ENCODE measurements at places on chromosomes 12 and 14.

- no peak overlapping the region for H3K27ac ChIP-seq
- no peak for DNase-seq
- H3K4me3 ChIP-seq, result no peak overlapping the region
These were observed 457.6 kb downstream of the EGLN3 start for GRCh38 chr14:33493266-33493665.

DNA sequence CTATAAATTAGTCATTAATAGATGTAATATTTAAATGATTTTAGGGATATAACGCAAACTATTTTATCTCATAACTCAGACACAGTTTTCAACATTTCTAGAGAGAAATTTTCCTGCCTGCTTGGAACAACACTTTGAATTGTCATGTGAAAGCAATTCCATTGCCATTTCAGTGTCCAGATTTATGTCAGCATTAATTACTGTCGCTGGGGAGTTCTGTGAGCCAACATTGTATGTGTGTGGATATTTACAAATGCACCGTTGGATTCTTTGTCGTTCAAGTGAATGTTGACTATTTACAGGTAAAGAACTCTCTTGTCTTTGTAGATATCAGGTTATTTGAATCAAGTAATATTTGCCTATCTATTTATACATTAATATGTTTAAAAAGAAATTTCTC is 465.3 kb upstream of the RGS6 start:
- no peak overlapping the region for H3K4me3 ChIP-seq
- no peak overlapping the region for H3K27ac ChIP-seq
- H3K27me3 ChIP-seq, result no peaks in the 10 kb centered on the region
- H3K4me1 ChIP-seq, result no peaks in the 10 kb centered on the region

- no peak overlapping the region for H3K4me3 ChIP-seq
- H3K27me3 ChIP-seq, result no peaks in the 10 kb centered on the region
- no peaks in the 10 kb centered on the region for H3K36me3 ChIP-seq
These were observed 84.1 kb upstream of the PLEKHA5 start for GRCh38 chr12:19045426-19045825.

GRCh38 chr12:42469355-42470175 is 120.0 kb downstream of the PRICKLE1 start:
- no peaks in the 10 kb centered on the region for H3K27me3 ChIP-seq
- peaks cover 2% of the 10 kb centered on the region for H3K4me1 ChIP-seq
- H3K36me3 ChIP-seq, result peaks cover 28% of the 10 kb centered on the region
- no peak overlapping the region for H3K4me3 ChIP-seq

DNA sequence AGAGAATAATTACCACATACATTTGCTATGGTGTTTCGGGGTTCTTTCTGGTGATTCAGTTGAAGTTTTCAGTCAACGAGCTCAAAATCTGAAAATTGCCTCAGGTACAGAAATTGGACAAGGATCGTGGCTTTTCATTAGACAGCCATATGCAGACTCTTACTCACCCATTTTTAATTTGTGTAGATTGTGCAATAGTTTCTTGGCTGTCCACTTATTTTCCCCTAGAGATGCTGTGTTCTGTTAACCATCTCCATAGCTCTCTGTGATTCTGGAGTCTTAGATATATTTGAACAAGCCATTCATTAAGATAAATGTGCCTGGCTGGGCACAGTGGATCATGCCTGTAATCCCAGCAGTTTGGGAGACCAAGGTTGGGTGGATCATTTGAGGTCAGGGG is 497.1 kb upstream of the RPL10L start:
- H3K27ac ChIP-seq, result no peak overlapping the region
- no peak for DNase-seq
- H3K4me1 ChIP-seq, result no peaks in the 10 kb centered on the region
- no peaks in the 10 kb centered on the region for H3K36me3 ChIP-seq

DNA sequence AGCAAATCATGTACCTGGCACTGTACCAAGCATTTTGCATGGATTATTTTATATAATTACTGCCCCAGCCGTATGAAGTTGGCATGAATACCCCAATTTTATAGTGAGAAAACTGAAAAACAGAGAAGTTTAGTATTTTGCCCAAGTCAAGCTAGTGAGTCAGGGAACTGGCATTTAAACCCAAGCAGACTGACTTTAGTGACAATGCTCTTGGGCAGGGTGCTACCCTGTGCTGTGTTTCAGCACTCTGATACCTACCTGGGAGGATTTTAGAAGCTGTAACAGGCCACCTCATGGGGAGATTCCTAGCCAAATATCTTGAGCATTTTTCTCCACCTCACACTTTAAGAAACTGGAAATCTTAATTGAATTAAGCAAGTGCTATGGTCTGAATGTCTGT is 98.1 kb upstream of the MAX start:
- H3K36me3 ChIP-seq, result no peaks in the 10 kb centered on the region
- no peaks in the 10 kb centered on the region for H3K4me1 ChIP-seq
- H3K27ac ChIP-seq, result no peak overlapping the region
- H3K4me3 ChIP-seq, result no peak overlapping the region

DNA sequence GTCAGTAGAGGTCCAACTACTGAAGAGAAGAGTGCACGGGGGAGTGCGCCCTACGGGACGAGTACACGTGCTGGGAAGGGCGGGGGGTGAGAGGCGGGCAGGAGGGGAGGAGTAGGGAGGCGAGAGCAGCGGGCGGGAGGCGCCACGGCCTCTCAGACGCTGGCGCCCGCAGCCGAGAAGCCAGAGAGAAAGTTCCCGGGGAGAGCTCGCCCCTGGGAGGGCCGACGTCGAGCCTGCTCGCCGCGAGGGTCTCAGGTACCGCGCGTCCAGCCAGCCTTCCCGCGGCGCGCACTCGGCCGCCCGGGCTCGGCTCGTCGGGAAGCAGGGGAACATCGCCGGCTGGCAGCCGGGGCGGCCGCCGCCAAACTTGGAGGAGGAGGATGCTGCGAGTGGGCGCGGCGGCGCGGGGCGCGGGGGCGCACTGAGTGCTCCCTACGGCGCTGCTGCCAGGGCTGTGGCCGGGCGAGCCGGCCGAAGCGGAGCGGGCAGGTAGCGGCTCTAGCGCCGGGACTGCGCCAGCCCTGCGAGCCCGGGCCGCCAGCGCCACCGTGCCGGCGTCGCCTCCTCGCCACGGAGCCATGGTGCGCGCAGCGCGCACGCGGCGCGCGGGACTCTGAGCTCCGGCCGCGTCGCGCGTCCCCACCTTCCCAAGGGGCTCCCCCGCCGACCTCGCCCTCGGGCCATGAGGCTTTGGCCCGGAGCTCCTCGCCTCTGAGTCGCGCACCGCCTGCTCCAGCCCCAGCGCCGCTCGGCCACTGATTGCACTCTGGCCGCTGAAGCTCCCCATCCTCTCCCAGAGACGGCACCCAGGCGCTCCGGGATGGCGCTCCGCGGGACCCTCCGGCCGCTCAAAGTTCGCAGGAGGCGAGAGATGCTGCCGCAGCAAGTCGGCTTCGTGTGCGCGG is at the start of gene SLC24A4:
SLC24A4 (plus strand) TSS at position 155 of the 905 bp plus-strand sequence; CDS start at position 821, 666 bp downstream.
- peak within 1 kb of the TSS; percentile 51 for H3K4me3 ChIP-seq
- H3K36me3 ChIP-seq, result no peaks in the 10 kb centered on the region
- no peak for DNase-seq
- peaks cover 59% of the 10 kb centered on the region for H3K27me3 ChIP-seq
- H3K27ac ChIP-seq, result no peak within 1 kb of the TSS
- H3K4me1 ChIP-seq, result peaks cover 18% of the 10 kb centered on the region

GRCh38 chr14:105486974-105487448 is 325 bp downstream of the CRIP1 start:
- peak overlapping the region; percentile 82 for H3K4me3 ChIP-seq
- peak; percentile 94 for DNase-seq
- no peaks in the 10 kb centered on the region for H3K36me3 ChIP-seq
- peaks cover 92% of the 10 kb centered on the region for H3K4me1 ChIP-seq
- H3K27ac ChIP-seq, result peak overlapping the region; percentile 90
- no peaks in the 10 kb centered on the region for H3K27me3 ChIP-seq

DNA sequence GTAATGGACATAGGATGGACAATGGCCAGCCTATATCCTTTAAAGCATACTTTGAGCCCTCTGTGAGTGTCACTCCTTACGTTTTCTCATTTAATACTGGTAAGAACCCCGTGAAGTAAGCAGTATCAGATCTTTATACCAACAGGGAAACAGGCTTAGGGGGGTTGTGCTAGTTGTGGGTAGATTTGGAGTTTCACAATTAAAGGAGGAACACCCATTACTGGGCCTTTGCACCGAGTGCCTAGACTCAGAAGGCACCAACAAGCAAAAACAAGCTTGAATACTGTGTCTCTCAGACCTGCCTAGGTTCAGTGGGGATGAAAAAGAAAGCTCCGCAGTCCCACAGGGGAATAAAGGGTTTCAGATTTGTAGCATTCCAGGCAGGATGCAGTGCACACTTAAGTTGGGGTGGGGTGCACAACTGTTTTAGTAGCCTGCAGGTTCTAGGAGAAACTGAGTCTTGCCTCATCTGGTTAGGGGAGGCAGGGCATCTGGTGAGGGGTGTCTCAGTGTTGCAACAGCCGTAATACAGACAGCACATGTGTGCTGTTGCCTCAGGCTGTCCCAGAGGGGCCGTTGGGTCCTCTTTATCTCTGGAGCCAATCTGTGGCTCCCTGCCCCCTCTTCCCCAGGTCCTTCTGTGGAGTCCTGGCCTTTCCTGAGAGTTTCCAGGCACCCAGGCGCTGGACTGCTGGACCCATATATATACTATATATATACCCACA is 51.2 kb downstream of the IRAK3 start:
- peaks cover 3% of the 10 kb centered on the region for H3K36me3 ChIP-seq
- H3K27ac ChIP-seq, result no peak overlapping the region
- DNase-seq, result no peak
- H3K4me1 ChIP-seq, result peaks cover 8% of the 10 kb centered on the region
- H3K4me3 ChIP-seq, result no peak overlapping the region

DNA sequence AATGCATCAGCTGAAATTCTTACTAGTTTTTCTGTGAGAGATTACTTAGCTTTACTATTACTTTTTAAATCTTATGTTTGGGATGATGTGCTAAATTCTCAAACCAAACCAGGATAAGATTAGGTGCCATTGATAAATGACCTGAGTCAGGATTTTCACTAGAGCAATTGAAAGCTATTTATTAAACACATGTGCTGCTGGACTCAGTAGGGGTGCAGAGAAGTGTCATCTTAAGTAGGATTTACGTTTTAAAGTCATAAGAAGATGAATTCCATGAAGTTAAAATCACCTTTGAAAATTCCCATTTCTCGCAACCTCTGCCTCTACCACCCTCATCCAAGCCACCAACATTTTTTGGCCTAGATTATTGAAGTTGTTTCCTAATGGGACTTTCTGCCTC is 8.8 kb downstream of the TMEM263 start:
- H3K4me1 ChIP-seq, result peaks cover 10% of the 10 kb centered on the region
- peaks cover 19% of the 10 kb centered on the region for H3K36me3 ChIP-seq

Data from suprapubic skin (tissue), 4 donors.